ENCODE measurements at places on chromosomes 12 and 14.

GRCh38 chr14:46571970-46572369, 79.6 kb downstream of the RPL10L start:
- peak; percentile 86 for DNase-seq

GRCh38 chr12:47222520-47223030, 142.8 kb upstream of the AMIGO2 start:
- DNase-seq, result no peak

DNA sequence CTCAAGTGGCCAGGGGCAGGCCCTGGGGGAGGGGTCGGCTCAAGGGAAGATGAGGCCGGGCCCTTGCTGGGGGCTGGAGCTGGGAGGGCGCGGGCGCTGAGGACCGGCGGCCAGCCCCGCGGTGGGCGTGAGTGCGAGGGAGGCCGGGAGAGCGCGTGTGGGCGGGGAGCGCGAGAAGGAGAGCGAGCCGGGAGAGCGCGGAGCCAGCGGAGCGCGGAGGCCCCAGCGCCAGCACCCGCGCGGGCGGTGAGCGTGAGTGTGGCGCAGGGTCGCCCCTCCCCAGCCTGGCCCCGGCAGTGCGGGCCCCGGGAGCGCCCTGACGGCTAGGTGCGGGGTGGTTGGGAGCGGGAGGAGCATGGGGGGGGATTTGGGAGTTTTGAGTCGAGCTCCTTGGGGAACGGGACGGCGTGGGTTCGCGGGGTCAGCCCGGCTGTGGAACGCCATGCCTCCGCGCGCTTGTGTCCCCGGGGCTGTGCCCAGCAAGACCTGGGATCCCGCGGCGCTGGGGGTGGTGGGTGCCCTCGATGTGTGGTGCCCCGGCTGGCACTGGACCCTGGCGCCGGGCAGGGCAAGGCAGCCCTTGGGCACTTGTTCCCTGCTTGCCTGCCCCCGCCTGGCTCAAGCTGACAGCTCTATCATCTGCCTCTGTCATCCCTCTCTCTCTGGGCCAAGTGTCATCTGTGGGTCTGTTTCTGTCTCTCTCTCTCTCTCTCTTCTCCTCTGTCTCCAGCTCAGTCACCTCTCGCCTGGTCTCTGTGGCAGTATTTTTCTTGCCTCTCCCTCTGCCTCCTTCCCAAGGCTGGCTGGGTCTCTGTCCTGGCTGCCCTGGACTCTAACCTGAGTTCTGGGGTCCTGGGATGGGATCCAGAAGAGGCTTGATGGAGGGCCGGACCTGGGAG, at the start of gene LBHD2:
LBHD2 (plus strand) TSS at position 190 of the 899 bp plus-strand sequence. CDS start 1,803 bp downstream, outside the sequence.
- no peak for DNase-seq

- DNase-seq, result no peak
Measured at GRCh38 chr14:93023802-93024434, 91.8 kb downstream of the ITPK1 start.

- peak; percentile 49 for DNase-seq
Measured at GRCh38 chr14:85308531-85309300, 221.2 kb upstream of the FLRT2 start.

DNA sequence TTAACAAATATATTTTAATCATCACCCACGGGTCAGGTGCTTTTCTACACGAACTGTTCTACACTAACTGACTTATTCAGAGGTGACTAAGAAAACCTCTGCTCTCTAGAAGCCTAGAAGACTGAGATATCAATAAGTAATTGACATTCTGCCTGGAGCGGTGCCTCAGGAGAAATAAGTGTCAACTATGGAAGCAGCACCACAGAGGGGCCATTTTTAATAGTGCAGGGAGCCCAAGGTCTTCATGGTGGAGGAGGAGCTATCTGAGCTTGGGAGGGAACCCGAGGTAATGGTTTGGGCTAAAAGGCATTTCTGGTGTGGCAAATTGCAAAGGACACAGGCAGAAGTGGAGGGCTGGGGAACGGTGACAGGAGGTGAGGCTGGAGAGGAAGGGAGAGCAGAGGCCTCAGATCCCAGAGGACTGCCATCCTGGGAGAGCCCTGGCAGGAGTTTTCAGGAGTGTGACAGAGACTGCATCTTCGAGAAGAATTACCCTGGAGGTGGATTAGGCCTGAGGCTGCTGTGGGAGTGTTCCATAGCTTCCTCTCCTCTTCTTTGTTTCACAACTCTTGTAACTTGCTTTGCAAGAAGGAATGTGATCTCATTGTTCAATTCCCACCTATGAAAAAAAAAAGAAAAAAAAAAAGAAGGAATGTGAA, 123.1 kb downstream of the NPAS3 start:
- DNase-seq, result no peak

- DNase-seq, result peak; percentile 35
Measured at GRCh38 chr12:6603095-6603567, 4.0 kb downstream of the CHD4 start.

GRCh38 chr12:98691351-98691750, 46.3 kb downstream of the APAF1 start:
- DNase-seq, result no peak

GRCh38 chr12:16165506-16165905, 112.0 kb downstream of the SLC15A5 start:
- DNase-seq, result peak; percentile 40

DNA sequence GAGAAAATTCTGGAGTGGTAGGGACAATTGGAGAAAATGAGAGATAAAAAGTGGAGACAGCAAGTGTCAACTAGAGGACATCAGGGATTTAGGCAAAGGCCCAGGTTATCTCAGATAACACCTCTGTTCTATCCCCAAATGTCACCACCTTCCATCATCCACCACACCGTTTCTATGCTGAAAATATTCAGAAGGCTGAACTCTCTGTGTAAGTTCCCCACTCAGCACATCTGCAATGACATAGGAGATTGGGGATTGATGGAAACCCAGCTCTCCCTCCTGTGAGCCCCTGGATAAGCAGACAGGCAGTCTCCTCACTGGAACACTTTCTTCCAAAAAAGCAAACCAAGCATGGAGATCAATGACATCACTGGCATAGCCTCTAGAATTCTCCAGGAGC, 5.6 kb upstream of the OR10P1 start:
- no peak for DNase-seq

DNA sequence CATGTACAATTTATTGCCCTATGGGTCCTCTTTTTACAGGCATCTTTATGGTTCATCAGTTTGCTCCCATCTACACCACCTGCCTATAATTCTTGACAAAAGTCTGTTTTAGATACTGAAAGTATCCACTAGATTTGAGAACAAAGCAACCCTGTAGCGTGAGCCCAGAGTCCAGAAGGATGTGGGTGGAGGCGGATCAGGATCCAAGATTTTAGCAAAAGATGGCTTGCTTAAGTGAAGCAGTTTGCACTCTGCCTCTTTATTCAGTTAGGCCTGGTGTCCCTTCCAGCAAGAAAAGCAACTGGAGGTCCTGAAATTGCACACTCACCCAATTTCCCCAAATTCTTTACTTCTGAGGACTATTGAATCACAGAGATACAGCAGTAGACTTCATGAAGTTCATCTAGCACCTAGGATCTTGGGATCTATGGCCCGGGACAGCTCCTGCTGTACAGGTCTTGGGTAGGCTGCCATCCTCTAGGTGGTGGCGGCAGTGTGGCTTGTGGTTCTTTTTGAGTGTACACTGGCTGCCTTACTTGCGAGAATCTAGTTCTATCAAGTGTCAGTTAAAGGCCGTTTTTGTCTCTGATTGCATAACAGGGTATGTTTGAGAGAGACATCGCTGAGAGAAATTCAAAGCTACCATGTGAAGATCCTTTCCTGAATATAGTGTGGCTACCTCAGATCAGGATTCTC, 873.2 kb downstream of the NRXN3 start:
- DNase-seq, result no peak

DNA sequence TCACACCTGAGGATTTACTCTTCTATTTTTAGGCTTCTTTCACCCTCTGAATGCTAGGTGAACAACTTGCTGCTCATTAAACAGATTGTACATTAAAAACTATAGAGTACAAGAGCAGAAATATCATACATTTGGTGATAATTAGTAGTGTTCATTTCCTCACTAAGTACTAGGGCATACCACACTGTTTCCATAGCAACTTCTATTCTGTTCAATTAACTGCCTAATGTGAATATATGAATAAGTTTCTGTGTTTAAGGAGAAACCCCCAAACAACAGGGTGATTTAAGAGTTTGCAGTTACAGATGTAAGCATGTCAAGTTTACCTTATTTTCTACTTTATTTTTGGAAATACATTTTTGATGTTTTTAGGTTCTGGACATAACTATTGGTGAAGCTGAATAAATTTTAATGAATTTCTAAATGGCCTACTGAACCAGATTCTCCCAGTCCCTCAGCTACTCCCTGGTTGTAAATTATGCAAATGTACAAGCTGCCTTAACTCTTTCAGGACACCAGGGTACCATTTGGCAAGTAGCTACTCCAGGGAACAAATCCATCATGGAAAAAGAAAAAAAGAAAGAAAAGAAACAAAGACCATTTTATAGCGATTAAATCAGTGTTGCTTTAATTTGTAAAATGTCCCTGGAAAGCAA, 199.8 kb upstream of the NAV3 start:
- no peak for DNase-seq

DNA sequence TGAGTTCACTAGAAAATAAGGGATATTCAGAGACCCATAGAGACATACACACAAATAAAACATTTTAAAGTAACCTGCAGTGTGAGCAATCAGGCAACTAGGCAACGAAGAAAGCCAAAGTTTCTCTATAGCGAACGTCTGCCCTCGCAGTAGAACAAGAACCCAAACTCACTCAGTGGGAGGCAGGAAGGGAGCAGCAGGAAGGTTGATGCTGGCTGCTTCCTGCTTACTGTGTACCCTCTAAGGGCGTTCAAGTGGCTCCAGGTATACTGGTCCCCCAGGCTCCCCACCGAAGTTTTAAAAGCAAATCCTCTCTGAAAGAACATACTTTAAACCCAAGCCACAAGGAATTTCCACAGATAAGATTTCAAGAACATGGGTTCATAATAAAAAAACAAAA, 249.3 kb downstream of the FOXN3 start:
- DNase-seq, result no peak

DNA sequence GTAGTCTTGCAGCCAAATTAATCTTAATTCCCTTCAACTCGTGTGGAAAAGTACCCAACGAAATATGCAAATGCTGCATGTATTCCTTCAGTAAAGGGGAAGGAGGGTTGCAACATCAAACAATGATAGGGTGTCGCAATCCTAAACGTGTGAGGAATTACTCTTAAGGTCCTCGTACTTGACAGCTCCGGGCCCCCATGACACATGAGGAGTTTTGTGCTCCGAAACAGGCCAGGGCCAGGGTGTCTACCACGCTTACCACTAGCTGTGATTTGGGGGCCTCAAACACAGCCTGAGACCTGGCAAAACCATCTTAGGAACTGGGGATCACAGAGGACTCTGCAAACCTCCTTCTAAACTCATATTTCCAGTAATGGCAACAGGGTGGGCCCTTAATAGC, 20.4 kb downstream of the FOS start:
- peak; percentile 68 for DNase-seq

GRCh38 chr12:88579161-88579517, 1.1 kb downstream of the KITLG start:
- DNase-seq, result peak; percentile 49

- DNase-seq, result peak; percentile 84
Measured at GRCh38 chr14:54175298-54175942, 218.8 kb upstream of the BMP4 start.

GRCh38 chr12:96766232-96766631, 140.8 kb upstream of the NEDD1 start:
- DNase-seq, result no peak

GRCh38 chr14:50109342-50109741, 7.0 kb downstream of the VCPKMT start:
- DNase-seq, result peak; percentile 59

DNA sequence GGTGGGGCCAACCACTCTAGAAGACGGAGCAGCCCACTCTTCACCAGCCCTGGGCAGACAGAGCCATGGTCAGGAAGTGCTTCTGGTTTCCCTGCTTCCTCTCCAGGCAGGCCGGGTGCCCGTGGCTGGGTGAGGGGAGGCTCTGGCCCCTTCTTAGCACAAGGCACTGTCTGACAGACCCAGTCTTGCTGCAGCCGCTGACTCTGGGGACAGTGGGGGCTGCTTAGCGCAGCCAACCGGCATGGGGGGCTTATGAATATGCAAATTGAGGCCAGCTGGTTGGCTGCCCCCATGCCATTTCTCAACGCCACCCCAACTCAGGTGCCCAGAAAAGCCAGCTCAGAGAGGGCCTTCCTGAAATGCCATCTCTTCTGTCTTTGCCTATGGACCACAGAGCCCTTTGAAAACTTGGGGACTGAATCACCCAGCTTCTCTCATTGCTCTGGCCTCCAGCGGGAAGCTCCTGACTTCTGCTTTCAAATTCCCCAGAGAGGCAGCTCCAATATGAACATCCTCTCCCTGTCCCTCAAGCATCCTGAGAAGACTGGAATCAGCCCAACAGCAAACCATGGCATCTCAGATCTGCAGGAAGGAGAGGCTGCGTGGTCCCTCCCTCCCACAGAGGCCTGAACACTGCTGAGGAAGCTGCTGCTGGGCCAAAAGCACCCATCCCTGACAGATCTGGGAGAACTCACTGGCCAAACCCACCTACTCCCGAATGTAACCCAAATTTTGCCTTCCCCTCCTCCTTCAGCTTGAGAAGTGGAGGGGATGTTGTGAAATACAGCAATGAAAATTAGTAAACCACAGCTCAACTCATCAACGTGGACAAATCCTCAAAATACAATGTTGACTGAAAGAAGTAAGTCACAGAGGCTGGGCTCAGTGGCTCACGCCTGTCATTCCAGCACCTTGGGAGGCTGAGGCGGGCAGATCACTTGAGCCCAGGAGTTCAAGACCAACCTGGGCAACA, at the start of gene PROX2:
PROX2 (minus strand) TSS at position 205 of the 973 bp plus-strand sequence. CDS start 12,311 bp downstream, outside the sequence.
- no peak for DNase-seq

DNA sequence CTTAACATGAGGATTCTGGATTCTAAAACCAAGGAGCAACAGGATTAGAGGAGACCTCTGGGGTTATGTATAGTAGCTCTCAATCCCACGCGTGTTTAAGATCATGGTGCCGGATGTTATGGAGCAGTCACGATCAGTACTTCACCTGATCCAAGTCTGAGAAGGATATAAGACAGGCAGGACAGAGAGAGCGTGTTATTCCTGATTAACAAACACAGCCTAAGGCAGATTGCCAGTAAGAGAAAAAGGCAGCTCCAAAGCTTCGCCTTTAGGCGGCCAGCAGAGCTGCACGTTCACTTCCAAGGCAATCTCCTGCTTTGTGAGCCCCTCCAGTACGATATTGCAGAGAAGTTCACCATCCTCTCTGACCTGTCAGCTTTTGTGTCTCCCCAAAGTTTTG, 5.5 kb downstream of the SETD3 start:
- DNase-seq, result no peak

Measured in mesenchymal stem cell (in vitro differentiated cells and primary cell).